ENCODE measurements at places on chromosomes 11 and 22. TPM values are rescaled to one million over a fixed set of nuclear protein-coding genes. Genes with fewer than 3 reads are reported as not detected.

- H3K27me3 ChIP-seq = no peaks in the 10 kb centered on the region
- no peak for DNase-seq
- H3K36me3 ChIP-seq = no peaks in the 10 kb centered on the region
Measured at GRCh38 chr22:30186510-30186909, 60.0 kb downstream of the LIF start.

The DUSP8 gene
- total RNA-seq = 0.11 TPM

DNA sequence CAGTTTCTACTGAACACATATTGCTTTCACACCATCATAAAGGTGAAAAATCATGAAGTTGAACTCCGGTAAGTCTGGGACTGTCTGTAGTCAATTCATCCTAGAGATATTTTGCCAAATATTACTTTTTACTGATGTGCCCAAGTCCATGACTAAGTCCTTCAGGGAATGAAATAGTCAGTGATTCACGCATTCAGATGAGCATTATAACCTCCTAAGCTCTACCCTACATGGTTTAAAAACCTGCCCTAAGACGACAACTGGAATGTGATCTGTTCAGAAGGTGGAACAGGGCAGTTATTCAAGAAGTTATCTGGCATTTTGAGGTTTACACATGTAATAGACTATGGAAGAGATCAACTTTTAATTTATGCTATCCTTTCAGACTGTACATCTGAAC is 125.6 kb downstream of the TRPC6 start:
- no peaks in the 10 kb centered on the region for H3K27me3 ChIP-seq
- no peaks in the 10 kb centered on the region for H3K36me3 ChIP-seq
- no peak overlapping the region for H3K27ac ChIP-seq
- DNase-seq = peak; percentile 81
- no peak overlapping the region for H3K4me3 ChIP-seq

GRCh38 chr11:44997566-44997965 is 46.9 kb upstream of the TP53I11 start:
- no peak for DNase-seq
- H3K4me1 ChIP-seq = no peaks in the 10 kb centered on the region

The NLRP14 gene
- not detected for total RNA-seq

The POU2F3 gene
- total RNA-seq = not detected

DNA sequence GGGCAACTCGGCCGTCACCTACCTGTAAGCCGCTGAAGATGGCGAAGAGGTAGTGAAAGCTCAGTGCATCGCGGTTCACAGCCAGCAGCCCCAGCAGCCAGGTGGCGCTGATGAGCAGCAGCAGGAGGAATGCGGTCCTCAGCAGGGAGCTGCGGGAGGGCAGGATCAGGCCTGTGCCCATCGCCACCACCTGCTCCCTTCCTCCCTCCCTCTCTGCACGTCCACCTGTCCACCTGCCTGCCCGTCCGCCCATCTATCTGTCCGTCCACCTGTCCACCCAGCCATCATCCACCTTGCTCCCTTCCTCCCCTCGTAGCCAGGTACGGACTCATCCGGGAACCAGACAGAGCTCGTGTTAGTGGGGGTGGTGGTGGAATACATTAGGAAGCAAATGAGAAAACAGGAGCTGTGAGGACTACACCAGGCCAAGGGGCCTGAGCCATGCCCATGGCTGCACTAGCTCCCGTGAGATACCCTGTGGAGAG is 32.2 kb downstream of the TRMU start:
- H3K36me3 ChIP-seq = no peaks in the 10 kb centered on the region
- H3K27ac ChIP-seq = no peak overlapping the region
- no peaks in the 10 kb centered on the region for H3K27me3 ChIP-seq
- no peaks in the 10 kb centered on the region for H3K4me1 ChIP-seq
- H3K4me3 ChIP-seq = no peak overlapping the region

The MMP8 gene
- total RNA-seq = not detected

- H3K4me3 ChIP-seq = no peak overlapping the region
- peaks cover 10% of the 10 kb centered on the region for H3K36me3 ChIP-seq
- H3K27ac ChIP-seq = no peak overlapping the region
- H3K4me1 ChIP-seq = no peaks in the 10 kb centered on the region
Measured at GRCh38 chr22:21970037-21970799, 12.4 kb downstream of the TOP3B start.

The EFCAB6 gene
- 3.5 TPM for total RNA-seq

The F2 gene
- total RNA-seq = not detected

The ELF5 gene
- not detected for total RNA-seq

The CELSR1 gene
- 0.38 TPM for total RNA-seq

DNA sequence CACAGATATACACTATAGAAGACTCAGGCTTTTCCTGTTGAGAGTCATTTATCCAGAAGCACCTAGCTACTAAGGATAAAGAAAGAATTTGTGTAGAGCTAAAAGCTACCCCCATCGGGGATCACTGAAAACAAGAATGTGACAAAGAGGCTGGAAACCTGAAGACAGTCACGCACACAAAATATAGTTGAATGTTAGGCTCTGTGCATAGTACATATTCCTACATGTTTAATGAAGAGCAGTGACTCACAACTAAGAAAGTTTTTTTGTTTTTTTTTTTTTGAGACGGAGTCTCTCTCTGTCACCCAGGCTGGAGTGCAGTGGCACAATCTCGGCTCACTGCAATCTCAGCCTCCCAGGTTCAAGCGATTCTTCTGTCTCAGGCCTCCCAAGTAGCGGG is 8.4 kb downstream of the OR10V1 start:
- H3K27ac ChIP-seq = no peak overlapping the region
- peak; percentile 17 for DNase-seq
- H3K4me1 ChIP-seq = peaks cover 26% of the 10 kb centered on the region

The ANO9 gene
- total RNA-seq = not detected

DNA sequence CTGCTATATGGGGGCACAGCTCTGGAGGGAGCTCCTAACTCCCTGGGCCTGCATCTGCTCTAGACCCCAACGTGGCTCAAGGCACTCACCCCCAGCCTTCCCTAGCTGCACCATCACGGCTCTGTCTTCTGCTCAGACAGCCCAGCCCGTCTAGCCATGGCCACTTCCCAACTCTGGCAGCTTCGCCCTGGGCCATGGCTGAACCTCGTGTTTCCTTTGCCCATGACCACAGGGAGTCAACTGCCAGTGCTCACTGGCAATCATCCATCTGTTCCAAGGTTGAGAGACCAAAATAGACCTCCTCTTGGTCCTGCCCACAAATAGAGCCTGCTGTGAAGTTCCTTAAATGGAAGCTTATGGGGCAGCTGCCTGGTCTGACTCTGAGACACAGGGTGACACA is 5.4 kb downstream of the LMO1 start:
- peaks cover 5% of the 10 kb centered on the region for H3K4me1 ChIP-seq
- peaks cover 15% of the 10 kb centered on the region for H3K27me3 ChIP-seq
- no peaks in the 10 kb centered on the region for H3K36me3 ChIP-seq
- peak; percentile 30 for DNase-seq
- H3K27ac ChIP-seq = no peak overlapping the region

- H3K36me3 ChIP-seq = no peaks in the 10 kb centered on the region
- no peak overlapping the region for H3K27ac ChIP-seq
- no peak overlapping the region for H3K4me3 ChIP-seq
- DNase-seq = no peak
- H3K27me3 ChIP-seq = no peaks in the 10 kb centered on the region
Measured at GRCh38 chr11:59997800-59998199, 19.2 kb upstream of the OOSP4B start.

DNA sequence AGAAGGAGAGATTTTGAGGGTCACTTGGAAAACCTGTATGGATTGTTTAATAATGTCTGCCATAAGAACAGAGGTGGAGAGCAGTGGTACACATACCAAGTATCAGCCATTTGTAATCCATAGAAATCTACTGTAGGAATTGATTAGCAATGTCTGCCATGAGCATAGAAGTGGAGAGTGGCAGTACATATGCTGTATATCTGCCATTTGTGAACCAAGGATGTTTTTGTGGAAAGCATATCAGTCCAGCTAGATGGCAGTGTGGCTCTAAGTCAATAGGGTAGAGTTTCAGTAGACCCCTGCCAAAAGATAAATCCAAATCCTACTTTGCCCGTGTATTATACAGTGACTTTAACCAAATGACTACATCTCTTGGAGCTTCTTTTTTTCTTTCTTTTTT is 82.9 kb upstream of the SEZ6L start:
- peak; percentile 2 for DNase-seq

The NCF4 gene
- not detected for total RNA-seq

DNA sequence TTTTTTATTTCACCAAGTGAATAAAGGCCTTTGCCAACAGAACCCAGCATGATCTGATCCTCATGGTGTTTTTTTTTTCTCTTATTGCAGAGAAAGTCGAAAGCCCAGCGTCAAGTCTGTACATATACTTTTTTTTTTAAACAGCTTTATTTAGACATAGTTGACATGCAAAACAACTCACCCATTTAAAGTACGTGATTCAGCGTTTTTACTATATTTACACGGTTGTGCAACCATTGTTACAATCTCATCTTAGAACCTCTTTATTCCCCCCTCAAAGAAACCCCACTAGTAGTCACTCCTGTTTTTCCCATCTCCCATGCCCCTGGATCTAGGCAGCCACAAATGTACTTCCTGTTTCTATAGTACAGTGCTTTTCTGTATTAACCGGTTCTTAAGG is 20.6 kb upstream of the AP1B1 start:
- DNase-seq = no peak
- H3K27me3 ChIP-seq = no peaks in the 10 kb centered on the region
- no peaks in the 10 kb centered on the region for H3K36me3 ChIP-seq
- no peaks in the 10 kb centered on the region for H3K4me1 ChIP-seq

The MMP13 gene
- not detected for total RNA-seq

- H3K27me3 ChIP-seq = no peaks in the 10 kb centered on the region
- DNase-seq = peak; percentile 33
- H3K4me3 ChIP-seq = no peak overlapping the region
Measured at GRCh38 chr11:103798446-103798845, 238.0 kb upstream of the DDI1 start.

- H3K27ac ChIP-seq = no peak overlapping the region
- DNase-seq = no peak
- no peak overlapping the region for H3K4me3 ChIP-seq
- no peaks in the 10 kb centered on the region for H3K4me1 ChIP-seq
- no peaks in the 10 kb centered on the region for H3K27me3 ChIP-seq
Measured at GRCh38 chr22:31639436-31640039, 22.5 kb downstream of the PISD start.

DNA sequence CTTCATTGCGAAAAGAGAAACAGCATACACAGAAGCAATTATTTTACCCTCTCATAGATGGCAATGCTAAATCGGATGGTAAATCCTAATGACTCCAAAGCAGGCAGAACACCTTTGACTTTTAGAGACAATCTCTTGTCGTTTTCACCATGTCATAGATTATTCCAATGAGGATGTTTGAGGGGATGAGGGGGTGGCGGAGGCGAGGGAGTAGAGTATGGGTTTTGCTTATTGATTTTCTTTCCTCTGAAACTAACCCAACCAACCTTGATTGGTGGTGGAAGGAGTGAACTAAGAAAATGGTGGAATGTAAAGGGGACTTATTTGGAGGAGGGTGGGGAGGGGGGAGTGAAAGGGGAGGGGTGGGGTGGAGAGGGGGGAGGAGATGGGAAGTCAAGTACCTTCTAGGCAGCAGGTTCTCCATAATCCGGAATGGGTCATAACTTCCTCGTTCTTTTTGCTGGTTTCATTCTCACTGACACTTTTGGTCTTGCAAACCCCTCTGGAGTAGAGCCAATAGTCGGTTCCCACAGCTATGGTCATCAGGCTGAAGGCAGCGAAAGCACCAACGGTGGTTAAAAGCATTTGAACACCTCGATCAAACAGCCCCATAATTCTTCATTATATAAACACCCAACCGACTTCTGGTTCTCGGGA is 1.5 kb downstream of the CACNG2 start:
- no peak overlapping the region for H3K27ac ChIP-seq
- H3K36me3 ChIP-seq = no peaks in the 10 kb centered on the region

- no peak overlapping the region for H3K4me3 ChIP-seq
- H3K36me3 ChIP-seq = peaks cover 6% of the 10 kb centered on the region
- peaks cover 21% of the 10 kb centered on the region for H3K4me1 ChIP-seq
- no peaks in the 10 kb centered on the region for H3K27me3 ChIP-seq
Measured at GRCh38 chr11:47533690-47534151, 19.2 kb downstream of the CELF1 start.

The PANX2 gene
- total RNA-seq = not detected

The ADM2 gene
- 11.4 TPM for total RNA-seq

The MAP6 gene
- 9.9 TPM for total RNA-seq

The PITPNB gene
- total RNA-seq = 17.7 TPM

The MN1 gene
- 25.9 TPM for total RNA-seq

DNA sequence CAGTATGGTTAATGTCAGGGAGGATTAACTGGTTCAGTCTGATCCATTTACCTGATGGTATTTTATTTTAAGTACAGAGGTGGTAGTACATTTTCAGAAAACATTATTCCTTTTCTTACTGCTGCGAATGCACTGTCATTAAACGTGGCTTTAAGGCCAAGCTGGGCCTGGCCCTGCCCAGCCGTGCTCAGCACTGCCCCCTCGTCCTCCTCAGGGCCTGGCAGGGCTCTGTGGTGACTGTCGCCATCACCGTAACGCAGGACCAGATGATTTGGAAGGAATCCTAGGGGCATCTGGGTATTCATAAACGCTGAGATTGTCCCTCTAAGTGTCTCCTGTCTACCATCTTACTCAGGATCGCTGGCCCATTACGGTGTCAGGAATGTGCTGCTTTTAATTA is 302.0 kb downstream of the TBC1D22A start:
- no peaks in the 10 kb centered on the region for H3K4me1 ChIP-seq
- no peak overlapping the region for H3K4me3 ChIP-seq
